ENCODE measurements at places on chromosomes 6 and 20. TPM values are rescaled to one million over a fixed set of nuclear protein-coding genes. Genes with fewer than 3 reads are reported as not detected.

GRCh38 chr20:22425344-22426295, 158.8 kb downstream of the FOXA2 start:
- DNase-seq = no peak

- DNase-seq = no peak
Observed at GRCh38 chr6:155939253-155939652, 483.6 kb upstream of the NOX3 start.

DNA sequence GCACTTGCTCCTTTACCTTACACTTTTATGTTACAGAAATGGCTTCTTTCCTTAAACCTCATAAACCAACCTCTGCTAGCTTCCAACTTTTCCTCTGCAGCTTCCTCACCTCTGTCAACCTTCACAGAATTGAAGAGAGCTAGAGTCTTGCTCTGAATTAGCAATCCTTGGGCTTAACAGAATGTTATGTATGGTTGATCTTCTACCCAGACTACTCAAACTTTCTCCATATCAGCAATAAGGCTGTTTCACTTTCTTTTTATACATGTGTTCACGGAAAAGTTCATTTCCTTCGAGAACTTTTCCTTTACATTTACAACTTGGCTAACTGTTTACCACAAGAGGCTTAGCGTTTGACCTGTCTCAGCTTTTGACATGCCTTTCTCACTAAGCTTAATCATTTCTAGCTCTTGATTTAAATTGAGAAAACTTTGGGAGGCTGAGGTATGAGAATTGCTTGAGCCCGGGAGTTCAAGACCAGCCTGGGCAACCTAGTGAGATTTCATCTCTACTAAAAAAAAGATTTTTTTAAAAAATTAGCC, 207.3 kb downstream of the BMP7 start:
- no peak for DNase-seq

DNA sequence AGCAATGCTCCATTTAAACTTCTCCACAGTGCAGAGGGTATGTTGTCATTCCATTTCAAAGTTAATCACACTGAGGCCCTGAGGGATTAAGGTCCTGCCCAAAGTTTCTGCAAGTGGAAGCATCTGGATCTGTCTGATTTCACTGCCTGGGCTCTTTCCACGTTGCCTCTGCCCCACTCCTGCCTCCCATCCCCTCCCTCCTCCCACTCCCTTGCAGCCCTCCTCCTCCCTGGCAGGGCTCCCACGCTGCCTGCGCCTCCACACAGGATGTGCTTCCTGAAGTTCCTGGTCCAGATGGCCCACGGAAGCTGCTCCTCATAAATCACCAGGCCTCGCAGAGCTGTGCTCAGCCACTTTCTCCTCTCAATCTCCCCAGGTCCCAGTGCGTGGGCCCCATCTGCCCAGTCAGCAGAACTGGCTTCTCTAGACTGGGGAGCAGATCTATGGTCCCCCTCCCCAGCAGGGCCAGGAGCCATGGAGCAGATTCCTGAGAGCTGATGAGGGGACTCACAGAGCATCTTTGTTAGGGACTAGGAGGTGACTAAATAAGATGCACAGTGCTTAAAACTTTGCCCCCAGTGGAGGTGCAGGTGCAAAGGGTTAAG, 65.4 kb upstream of the MAFB start:
- no peak for DNase-seq

PTPRT gene
- 2.2 TPM for total RNA-seq

DNA sequence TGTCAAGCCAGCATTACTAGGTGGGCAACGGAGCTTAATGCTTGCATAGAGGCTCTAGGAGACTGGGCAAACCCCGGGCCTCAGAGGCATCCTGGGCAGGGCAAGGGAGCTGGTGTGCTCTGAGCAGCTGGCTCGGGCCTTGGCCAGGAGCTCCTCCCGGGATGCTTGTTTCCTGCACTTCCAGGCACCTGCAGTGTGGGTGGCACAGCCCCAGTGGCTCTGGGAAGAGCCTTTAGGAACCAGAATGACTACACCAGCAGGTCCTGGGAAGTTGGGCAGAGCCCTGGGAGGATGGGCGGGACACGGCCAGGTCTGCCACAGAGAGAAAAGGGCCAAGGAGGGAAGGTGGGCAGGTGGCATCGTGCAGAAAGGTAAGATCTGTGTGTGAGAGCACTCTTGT, 80.4 kb upstream of the CD93 start:
- no peak for DNase-seq

DNA sequence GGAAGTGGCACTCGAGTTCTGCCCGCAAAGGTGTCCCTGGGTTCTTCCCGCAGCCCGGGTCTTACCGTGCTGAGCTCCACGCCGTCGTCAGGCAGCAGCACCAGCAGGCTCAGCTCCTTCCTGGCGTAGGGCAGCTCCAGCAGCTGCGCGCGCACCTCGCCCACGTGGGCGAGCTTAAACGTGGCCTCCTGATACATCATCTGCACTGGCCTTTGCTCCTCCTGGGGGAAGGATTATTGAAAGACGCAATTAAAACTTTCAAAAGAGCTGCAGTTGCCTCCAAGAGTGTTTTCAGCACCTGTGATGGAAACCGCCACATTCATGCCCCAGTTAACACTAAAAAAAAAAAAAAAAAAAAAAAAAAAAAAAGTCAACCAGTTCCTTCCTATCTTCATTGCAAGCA, 11.3 kb downstream of the SERPINB9 start:
- DNase-seq = no peak

- no peak for DNase-seq
Observed at GRCh38 chr6:75481936-75482593, 11.5 kb downstream of the FILIP1 start.

DNA sequence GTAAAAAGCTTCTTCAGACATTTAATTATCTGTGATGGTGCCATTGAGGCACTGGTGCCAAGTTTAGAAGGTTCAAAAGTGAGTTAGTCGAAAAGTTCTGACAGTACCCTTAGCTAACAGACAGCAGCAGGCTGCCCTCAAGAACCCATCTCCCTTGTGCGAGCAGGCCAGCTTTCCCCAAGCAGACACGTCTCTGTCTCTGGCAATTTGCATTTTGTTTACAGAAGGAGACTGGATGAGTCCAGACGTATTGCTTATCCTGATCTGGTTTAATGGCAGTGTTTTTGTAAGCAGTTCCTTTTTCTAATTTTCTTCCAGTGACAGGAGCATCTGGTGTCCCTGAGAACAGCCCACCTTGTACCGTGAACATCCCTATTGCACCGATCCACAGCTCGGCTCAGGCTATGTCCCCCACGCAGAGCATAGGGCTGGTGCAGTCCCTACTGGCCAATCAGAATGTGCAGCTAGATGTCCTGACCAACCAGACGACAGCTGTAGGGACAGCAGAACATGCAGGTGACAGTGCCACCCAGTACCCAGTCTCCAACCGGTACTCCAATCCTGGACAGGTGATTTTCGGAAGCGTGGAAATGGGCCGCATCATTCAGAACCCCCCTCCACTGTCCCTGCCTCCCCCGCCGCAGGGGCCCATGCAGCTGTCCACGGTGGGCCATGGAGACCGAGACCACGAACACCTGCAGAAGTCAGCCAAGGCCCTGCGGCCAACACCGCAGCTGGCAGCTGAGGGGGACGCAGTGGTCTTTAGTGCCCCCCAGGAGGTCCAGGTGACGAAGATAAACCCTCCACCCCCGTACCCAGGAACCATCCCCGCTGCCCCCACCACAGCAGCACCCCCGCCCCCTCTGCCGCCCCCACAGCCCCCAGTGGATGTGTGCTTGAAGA, 58.3 kb upstream of the TMEM181 start:
- no peak for DNase-seq

DNA sequence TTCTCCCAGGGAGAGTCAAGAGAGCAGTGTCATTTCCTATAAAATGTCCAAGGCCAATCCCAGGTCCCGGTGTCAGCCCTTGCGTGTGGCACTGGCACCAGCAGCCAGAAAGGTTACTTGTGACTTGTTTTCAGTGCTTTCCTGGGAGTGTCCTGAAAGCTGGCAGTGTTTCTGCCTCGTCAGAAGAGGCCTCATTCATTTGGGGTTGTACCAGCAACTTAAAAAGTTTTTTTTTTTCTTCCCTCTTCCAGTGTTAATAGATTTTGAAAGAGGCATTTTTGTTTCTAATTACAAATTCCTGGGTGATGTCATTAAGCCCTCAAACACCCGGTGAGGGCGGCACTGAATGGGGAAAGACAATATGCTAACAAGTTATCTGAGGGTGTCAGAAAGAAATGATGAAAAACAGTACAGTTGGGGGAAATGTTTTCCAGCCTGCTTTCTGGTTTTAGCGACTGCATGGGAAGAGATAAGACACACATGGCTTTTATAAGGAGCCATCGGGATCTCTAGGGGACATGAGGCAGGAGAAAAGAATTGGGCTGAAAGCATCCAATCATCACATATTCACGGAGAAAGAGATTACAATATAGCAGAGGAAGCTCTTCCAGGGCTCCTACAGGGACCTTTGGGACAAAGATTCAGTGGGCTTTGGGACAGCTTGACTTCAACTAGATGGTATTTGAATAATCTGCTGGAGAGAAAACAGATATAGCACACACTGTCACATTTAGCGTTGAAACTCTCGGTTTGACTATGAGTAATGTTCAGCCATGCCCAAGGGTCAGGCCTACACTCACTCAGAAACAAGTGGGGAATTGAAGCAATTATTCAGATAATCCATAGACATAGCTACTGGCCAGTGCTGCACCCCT, 153.0 kb downstream of the BCAS1 start:
- no peak for DNase-seq

DNA sequence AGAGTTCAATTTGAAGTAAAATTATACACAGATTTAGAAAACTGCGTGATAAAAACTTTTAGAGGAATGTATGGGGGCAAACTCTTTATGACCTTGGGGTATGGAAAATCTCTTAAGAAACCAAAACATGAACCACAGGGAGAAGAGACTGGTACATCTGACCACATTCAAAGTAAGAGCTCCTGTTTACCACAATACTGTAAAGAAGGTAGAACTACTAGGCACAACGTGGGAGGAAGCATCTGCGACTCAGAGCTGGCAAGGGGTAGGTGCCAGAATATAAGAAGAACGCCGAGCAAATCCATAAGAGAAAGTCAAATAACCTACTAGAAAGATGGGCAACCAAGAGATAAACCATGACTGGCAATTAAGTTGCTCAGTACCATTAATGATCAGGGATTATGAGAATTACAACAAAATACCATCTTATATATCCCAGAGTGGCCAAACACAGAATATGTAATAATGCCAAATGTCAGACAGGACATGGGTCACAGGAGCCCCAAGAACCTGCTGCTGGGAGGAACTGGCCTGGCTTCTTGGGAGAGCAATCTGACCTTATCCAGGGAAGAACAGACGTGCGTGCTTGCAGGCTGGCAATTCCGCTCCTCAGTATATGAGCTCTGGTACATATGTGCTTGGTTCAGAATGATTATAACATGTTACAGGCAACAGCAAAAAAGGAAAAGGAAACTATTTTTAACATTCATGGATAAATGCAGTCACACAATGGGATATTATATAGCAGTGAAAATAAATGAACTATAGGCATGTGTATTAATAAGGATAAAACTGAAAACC, 50.2 kb downstream of the INSM1 start:
- no peak for DNase-seq
